ENCODE measurements at places on chromosomes 2 and 18.

GRCh38 chr2:212294816-212295215, 243.8 kb downstream of the ERBB4 start:
- DNase-seq, result peak; percentile 11

- DNase-seq, result no peak
These were observed 560.0 kb downstream of the ADCYAP1 start for GRCh38 chr18:1464444-1465217.

- no peak for DNase-seq
These were observed 99.6 kb downstream of the ATL2 start for GRCh38 chr2:38277245-38278116.

GRCh38 chr18:54777118-54777791, 51.0 kb upstream of the RAB27B start:
- no peak for DNase-seq

DNA sequence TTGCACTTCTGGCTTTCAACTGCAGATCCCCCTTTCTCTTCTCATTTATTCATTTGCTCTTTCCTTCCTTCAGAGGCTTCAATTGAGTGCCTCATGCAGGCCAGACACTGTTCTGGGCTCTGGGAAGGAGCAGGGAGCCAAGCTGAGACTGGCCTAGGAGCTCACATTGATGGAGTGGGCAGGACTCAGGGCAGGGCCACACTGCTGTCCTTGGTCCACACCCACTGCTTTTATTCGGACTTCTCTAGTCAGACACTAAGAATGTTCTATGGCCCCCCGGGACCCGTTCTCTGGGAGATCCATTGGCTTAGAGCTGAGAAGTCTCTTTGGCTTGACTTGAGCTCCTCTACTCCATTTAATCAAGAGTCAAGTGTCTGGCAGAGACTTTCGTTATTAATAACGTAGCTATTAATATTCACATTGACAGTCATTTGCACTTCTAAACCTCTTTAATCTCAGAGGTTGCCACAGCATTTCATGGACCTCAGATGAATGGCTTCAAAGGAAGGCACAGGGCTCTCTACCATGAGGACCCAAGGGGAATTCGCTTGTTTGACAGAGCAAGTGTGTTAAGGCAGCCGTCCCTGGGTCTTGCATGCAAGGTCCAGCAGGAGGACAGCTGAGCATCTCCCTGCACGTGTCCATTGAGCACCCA, 20.1 kb downstream of the SH3RF3 start:
- no peak for DNase-seq

- DNase-seq, result no peak
These were observed 11.7 kb upstream of the GORASP2 start for GRCh38 chr2:170917219-170917913.

GRCh38 chr2:62672601-62673000, 32.9 kb upstream of the EHBP1 start:
- DNase-seq, result no peak

DNA sequence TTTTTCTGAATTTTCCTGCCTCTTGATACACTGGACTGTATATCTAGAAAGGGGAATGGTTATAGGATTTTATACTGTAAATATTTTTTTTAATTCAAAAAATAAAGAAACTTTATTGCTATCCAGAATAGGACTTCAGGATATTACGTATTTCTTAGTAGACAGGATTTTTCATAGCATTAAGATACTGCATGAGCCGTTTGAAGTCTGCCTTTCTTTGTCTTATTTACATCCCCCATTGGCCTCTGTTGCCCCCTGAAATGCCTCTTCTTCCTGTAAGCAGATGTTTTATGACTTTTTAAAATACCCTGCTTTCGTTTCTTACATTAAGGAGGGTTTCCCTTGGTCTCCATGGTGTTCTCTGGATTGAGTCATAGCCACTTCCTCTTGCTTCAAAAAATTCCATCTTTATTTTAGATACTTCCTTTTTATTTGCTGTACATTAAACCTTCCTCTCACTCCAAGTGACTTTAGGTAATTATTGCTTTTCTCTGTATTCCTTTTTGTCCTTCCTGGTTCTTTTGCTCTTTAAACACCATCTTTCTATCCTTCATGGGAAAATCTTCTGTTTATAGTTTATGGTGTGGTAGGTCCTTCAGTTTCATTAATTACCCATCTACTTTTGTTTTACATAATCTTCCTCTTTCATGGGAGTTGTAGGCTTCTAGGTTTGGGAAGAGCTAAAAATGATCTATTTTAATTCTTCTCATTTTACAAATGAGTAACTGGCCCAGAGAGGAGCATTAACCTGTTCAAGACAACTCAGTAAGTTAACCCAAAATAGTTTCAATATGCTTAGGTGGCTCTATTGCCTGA, 72.6 kb downstream of the ZNF532 start:
- no peak for DNase-seq

DNA sequence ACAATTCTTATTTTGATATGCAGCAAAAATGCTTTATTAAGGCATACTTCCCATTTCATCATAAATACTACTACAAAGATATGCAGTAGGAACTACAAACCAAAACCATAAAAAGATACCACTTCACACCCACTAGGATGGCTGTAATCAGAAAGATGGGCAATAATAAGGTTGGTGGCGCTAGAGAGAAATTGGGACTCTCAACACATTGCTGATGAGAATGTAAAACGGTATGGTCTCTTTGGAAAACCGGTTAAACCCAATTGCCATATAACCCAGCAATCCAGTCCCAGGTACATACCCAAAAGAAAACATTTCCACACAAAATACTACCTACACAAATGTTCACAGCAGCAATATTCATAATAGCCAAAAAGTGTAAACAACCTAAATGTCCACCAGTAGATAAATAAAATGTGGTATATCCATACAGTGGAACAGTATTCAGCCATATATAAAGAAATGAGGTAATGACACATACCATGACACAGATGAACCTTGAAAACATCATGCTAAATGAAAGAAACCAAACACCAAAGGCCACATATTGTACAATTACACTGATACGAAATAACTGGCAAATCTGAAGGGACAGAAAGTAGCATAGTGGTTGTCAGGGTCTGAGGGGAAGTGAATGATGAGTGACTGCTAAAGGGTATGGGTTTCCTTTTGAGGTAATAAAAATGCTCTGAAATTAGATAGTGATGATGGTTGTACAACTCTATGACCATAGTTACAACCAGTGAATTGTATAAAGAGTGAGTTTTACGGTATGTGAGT, 12.7 kb downstream of the SP3 start:
- no peak for DNase-seq

DNA sequence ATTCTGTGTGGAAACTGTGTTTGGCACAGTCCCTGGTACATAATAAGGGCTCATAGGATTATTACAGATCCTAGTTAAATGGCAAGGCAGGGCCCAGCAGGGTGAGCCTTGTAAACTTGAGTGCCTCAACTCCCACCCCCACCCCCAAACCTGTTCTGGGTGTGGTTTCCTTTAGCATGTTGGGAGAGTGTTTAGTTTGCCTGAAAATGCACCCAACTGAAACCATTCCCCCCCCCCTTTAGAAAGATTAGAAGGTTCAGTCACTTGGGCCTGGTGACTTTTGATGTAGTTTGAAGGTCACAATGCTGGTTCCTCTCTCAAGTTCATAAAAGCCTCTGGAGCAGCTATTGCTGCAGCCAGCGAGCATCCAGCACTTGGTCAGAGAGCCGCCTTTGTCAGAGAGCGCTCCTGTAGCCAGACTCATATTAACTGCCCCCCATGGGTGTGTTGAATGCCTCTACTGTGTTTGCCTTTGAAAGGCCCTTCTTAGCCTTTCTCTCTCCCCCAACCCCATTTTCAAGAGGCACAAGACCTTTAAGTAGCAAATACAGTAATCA, 113.7 kb downstream of the SPTBN1 start:
- DNase-seq, result no peak

GRCh38 chr2:162537651-162538050, 193.7 kb downstream of the GCA start:
- no peak for DNase-seq

DNA sequence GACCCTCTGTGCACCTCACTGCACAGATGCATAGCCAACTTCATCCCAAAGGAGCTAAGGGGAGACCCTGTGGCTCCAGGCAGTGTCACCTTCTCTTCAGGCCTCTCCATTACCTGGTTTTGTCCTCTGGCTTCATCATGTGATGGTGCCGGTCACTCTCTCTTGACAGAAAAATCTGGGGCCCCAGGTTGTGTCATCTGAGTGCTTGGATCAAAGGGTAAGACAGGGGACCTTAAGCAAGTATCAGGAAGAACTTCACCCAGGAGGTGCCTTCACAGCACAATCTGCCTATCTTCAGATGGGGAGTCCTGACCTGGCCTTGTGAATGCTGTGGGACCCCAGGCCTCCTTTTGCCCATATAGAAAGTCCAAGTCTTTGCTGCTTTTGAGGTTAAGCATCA, 104.4 kb downstream of the POLR1A start:
- DNase-seq, result no peak

DNA sequence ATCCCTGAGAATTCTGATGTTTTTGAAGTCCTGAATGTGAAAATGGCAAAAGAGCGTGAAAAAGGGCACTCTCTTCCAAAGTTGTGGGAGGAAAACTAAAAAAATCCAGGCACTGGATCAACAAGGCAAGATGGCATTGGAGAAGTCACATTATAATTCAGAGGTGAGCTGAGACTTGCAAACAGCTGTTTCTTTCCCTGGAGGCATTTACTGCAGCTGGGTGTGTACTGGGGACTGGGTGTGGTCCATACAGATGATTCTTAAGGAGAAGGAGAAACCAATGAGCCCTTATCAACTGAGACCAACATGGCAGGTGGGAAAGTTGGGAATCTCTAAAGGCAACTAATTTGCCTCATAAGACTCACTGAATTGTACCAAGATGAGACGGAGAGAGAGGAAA, 313.9 kb downstream of the TRIB2 start:
- no peak for DNase-seq

DNA sequence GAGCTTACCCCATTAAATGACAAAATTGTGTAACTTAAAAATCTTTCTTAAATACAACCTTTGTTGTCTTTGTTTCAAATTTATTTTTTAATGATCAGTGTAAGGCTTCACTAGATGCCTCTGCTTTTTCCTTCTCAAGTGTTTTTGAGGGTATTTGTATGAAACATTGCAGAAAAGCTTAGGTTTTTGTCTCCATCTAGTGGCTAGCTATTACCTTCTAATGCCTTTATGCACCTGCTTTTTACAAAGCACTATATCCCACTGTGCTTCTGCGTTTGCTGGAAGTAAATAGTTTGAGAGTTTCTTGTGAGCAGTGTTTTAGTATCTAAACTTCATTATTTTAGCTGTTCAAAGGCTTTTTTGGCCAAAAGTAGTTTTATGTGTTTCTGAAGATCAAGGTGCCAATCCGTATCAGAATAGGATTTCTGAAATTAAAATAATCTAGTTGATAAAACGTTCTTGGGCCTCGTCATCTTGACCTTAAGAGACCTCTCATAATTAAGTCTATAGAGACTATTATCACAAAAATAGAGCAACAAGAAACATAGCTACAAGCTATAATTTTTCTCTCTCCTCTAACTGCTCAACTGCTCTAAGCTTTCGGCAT, 47.0 kb downstream of the IWS1 start:
- no peak for DNase-seq

DNA sequence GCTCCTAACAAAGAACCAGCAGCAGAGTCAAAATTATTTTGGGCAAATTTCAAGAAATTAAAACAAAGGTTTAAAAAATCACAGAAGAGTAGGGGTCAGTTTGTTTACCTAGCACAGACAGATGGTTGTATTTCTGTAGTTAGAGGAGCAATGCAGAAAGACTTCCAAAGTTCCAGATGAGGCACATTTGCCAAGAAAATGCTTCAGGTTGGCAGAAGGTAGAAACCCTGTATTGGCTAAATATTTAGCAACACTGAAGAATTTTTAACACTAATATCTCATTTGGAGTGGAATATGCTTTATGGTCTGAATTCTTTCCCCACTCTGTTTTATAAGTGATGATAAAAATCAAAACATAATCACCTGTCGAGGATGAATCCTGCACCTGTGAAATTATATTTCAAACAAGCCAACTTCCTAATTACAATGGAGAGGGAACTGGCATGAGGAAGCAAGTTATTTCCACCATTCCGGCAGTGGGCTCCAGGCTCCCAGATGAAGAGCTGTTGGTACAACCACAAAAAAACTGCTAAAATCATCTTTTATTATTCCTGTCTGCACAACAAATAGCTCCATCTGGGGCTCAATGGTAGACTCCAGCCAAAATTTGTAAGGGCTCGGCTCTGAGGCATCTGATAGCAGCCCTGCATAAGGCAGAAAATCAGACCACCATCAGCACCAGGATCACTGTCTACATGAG, 286.5 kb upstream of the REV1 start:
- DNase-seq, result no peak

DNA sequence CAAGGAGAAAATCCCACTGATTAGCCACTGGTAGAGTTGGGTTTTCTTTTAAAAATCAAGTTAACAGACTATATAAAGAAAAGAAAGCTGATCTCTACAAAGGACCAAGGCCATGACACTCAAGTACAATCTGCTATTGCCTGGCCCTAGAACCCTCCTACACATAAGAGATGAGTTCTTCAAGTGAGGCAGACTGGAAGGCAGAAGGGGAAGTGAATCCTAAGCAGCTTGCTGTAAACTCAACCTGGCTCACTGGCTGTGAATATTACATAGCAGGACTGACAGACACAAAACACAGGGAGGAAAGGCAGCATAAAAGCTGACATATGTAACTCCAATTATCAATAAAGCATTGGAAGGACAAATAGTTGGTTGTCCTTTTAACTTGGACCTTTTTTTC, 65.4 kb downstream of the TRIP12 start:
- no peak for DNase-seq

GRCh38 chr18:22813648-22814328, 119.3 kb upstream of the RBBP8 start:
- DNase-seq, result peak; percentile 15

- no peak for DNase-seq
These were observed 23.1 kb downstream of the HS1BP3 start for GRCh38 chr2:20627712-20628380.

- no peak for DNase-seq
These were observed 129.7 kb downstream of the MAP4K4 start for GRCh38 chr2:101827246-101827645.

- DNase-seq, result no peak
These were observed 8.9 kb upstream of the KLF11 start for GRCh38 chr2:10034333-10035052.

All from WERI-Rb-1 (cell line).